T-helper 2 cell treated with Interferon-gamma antibody and Interleukin-4, amounts not matched to agents 5 μg/mL and 100 μg/mL, for 36 hours (primary cell): ENCODE measurements at places on chromosomes 1 and 21.
A peak's percentile ranks its signal among the peaks of the same experiment; 100 is the strongest.

DNA sequence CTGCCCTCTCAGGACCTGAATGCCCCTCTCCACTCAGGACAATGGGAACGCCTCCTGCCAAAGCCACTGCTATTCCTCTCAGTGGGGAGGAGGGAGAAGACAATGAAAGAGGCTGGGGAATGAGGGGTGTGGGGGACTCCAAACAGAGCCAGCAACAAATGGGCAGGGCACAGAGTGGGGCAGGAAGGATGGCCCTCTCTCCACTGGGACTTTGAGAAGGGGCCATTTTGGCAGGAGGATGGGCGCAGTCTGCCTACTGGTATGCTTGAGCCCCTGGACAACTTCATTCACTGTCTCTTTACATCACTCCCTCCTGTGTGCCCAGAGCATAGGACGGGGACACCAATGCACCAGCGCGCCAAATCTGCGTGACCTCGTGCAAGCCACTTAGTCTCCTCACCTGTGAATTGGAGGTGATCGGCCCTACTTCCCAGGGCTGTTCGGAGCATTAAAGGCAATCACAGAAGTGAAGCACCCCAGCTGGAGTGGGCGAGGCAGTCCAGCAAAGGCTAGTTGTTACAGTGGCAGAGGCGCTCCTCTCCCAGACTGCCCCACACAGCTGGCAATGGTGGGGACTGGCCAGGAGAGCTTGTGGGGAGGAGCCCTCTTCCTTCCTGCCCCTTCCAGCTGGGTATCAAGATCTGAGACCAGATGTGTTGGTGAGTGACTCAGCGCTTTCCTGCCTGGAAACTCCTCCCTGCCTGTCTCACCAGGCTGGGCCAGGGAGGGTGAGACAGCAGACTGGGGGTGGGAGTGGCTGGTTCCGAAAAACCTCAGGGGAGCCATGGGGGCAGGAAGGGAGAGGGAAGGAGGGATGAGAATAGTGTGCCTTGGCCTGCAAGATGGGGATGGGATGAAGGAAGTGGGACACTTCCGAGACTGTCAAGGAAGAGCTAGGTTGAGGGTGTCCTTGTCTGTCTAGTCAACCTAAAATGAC lies 22.4 kb upstream of the SYNC start:
- H3K4me3 ChIP-seq: peak overlapping the region; percentile 20
- H3K27me3 ChIP-seq: peaks cover 19% of the 10 kb centered on the region
- no peak overlapping the region for H3K27ac ChIP-seq
- peaks cover 14% of the 10 kb centered on the region for H3K4me1 ChIP-seq

DNA sequence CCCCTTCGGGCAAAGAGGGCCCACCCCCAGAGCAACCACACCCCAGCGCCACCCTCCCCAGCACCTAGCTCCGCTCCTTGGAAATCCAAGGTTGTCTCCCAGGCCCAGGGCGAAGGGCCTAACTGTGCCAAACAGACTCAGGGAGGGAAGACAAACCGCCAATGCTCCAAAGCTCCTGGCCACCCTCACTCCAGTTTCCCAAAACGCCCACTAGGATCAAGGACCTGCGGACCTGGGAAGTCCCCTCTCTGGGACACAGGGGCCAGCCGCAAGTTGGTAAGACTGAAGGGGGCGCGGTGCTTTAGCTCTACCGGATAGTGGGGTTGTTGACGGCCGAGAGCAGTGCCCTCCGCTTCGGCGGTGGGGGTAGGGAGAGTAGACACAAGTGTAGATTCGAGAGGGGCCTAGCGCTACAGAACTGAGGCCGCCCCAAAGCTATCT lies 581 bp downstream of the IRF6 start:
- no peak overlapping the region for H3K27ac ChIP-seq
- no peak overlapping the region for H3K4me3 ChIP-seq
- H3K27me3 ChIP-seq: peaks cover 10% of the 10 kb centered on the region
- no peaks in the 10 kb centered on the region for H3K36me3 ChIP-seq

DNA sequence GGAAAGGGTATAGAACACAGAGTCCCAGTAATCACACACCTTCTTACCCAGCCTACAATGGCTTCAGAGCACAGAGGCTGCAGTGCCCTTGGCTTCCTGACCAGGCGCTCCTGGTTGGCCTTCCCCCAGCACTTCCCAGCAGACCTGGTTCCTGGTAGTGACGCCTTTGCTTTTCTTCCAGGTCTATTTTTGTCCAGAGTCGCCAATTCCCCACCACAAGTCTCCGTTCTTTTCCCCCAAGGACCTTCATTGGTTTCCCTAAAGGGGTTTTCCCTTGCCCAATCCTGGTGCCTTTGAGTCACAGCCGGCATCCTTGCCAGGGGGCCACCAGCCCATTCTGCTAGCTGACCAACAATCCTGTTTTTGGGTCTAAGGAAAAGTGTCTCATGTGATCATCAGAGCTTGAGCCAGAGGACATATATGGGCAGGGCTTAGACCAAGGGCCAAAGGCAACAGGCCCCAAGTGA lies 84.8 kb downstream of the KCNJ15 start:
- H3K36me3 ChIP-seq: no peaks in the 10 kb centered on the region
- no peak overlapping the region for H3K4me3 ChIP-seq

- no peak overlapping the region for H3K27ac ChIP-seq
- no peak for DNase-seq
- no peaks in the 10 kb centered on the region for H3K27me3 ChIP-seq
- no peak overlapping the region for H3K4me3 ChIP-seq
- peaks cover 70% of the 10 kb centered on the region for H3K36me3 ChIP-seq
- peaks cover 4% of the 10 kb centered on the region for H3K4me1 ChIP-seq
Measured at GRCh38 chr1:44757420-44757819, 17.8 kb downstream of the KIF2C start.

DNA sequence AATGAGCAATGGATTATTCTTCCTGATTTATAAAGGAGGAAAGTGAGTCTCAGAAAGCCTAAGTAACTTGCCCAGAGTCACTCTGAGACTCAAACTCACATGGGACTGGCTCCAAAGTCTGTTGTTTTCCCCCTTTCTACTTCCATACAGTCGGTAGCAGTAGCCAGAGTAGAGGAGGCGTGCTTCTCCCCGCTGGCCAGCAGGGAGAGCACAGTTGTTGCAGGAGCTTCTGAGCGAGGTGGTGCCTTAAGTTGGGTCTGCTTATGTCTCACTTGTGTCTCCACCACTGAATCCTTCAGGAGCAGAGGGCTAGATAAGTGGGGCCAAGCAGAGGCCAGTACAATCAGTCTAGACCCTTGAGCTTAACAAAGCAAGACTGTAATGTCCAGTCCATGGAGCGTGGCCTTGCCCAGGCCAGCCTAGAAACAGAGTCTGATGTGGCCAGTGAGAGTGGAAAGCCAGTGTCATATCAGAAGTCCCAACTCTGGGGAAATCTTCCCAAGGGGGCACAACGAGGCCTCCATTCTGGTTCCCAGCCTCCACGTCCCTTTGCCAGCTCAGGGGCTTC lies 181.9 kb downstream of the ZSCAN20 start:
- no peaks in the 10 kb centered on the region for H3K4me1 ChIP-seq
- H3K27me3 ChIP-seq: no peaks in the 10 kb centered on the region
- H3K4me3 ChIP-seq: no peak overlapping the region
- no peaks in the 10 kb centered on the region for H3K36me3 ChIP-seq

DNA sequence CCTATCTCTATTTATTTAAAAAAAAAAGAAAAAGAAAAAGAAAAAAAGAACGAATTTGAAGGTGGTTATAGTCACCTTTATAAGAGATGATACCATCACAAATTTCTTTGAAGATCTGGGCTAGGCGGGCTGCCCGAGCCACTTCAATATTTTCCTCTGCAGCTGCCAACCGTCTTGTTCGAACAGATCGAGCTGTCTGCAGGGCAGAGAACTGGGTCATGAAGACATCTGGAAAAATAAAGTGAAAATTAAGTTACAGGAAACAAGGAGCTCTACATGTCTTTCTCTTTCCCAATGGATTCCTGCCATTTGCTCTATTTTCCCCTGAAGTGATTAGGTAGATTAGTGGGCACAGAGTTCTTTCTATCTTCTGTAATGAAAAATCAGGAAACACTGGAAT lies 31.9 kb downstream of the RUSC1 start:
- H3K4me3 ChIP-seq: no peak overlapping the region
- H3K27ac ChIP-seq: no peak overlapping the region
- no peaks in the 10 kb centered on the region for H3K4me1 ChIP-seq
